ENCODE measurements at places on chromosomes 3 and 15.

- DNase-seq: no peak
Observed at GRCh38 chr3:129343643-129344360, 65.1 kb downstream of the HMCES start.

DNA sequence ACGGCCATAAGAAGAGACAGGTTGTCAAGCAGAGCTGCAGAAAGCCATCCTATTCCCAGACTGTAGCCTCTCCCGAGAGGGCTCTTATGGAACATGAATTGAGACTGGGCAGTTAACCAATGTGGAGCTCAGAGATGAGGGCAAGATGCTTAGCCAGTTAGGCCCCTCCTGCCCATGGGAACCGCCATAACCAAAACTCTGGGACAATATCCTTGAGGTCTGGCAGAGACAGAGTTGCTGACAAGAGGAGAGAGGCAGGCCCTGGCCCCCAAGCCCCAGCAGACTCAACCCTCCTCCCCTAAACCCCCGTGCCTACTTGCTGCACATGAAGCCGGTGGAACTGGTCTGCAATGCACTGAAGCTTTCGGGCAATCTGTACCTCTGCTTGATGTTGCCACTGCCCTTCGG is 4.8 kb downstream of the BMF start:
- DNase-seq: no peak

GRCh38 chr15:50355980-50356379 is 982 bp upstream of the GABPB1 start:
- DNase-seq: no peak

GRCh38 chr3:124845406-124845805 is 41.8 kb downstream of the ITGB5 start:
- no peak for DNase-seq

DNA sequence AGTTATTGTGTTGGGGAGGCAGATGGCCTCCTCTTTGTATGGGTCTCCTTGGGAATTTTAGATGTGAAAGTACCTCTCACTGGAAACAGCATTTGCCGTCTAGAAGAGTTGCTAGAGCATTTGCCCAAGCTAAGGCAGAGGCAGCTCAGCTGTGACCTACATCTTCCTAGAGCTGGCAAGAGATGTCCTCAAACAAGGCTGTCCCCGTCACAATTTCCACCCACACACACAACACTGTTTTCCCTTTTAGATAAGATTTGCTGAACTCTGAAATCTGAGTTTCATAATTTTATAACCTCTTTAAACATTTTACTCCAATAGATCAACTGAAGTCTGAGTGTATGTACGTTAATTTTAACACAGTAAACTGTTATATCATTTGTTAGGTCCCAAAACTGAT is 352.6 kb downstream of the EPHB1 start:
- no peak for DNase-seq

All from stimulated activated CD8-positive, alpha-beta memory T cell treated with anti-CD3 and anti-CD28 coated beads, Interleukin-7, amount 100 ng/mL, for 1 hour (primary cell).